ENCODE measurements at places on chromosomes 12 and 14.

- DNase-seq, result no peak
These were observed 306.2 kb upstream of the FKBP4 start for GRCh38 chr12:2488596-2488995.

GRCh38 chr14:96806836-96807235 is 9.7 kb downstream of the VRK1 start:
- no peak for DNase-seq

DNA sequence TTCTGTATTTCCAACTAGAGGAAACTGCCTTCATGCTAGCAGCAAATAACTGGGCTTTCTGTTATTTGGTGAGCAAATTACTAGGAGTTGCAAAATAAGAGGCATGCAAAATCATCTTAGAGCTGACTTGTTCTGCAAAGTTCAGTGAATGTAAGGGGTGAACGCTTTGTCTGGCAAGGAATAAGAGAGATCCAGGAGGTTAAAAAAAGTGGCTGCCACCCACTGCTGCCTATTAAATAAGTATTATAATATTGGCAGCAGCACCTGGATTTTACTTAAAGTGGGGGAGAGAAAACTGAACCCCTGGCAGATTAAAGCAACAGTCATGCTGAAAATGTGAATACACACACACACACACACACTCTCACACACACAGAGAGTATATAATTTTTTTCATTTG is 557.0 kb downstream of the FLRT2 start:
- no peak for DNase-seq

DNA sequence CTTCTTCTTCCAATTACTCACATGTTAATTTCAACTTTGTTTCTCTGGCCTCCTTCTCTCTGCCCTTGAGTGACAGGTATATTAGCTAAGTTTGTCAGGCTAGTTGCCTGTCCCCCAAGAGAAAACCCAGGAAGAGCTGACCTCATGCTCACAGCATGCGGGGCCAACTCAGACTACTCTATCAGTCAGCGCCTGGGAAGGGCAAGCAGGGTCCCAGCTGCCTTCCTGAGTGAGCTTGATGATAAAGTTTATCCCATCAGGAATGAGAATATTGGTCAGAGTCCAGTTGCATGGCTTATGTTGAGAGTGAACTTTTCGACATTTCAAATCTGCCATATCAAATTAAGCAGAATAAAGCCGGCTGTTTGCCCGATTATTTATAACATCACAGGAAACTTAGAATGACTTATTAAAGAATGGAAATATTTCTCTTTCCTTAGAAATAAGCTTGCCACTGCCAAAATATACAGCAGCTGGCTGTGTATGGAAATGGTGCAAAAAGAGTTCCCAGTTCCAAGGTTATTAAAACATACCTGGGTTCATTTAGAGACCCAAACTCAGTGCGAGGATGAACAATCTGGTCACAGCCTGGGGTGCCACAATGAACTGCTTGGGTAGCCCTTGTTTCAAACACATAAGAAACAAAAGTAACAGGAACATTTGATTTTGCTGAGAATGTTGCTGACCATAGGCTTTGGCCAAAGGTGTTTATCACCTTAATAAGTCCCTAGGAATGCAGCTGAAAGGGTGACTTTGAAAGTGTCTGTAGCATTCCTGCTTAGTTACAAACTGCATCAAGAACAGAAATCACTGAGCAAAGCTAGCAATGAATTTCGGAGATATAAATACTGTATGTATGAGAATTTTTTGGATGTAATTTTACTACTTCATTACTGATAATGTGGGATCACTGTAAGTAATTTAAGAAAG is 1553.8 kb upstream of the FLRT2 start:
- peak; percentile 49 for DNase-seq

DNA sequence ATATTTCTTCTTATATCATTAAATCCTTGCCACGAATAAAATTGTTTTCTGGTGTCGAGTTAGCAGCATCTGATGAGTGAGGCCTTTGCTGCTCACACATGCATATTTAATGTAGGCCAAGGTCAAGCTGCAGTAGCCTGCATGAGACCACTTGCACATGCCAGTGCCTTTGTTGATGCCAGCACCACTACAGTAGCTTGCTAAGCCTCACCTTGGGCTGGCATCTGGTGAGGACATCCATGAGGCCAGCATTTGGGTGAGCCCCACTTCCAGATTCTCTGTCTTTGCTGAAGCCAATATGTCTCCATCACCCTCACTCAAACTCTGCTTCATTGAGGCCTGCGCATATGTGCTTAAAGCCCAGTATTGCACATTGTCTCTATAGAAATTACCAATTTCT is 8.0 kb downstream of the CCDC59 start:
- DNase-seq, result no peak
